ENCODE measurements at places on chromosomes 3 and 15.
A peak's percentile ranks its signal among the peaks of the same experiment; 100 is the strongest.

- DNase-seq, result no peak
Measured at GRCh38 chr15:70259028-70259424, 161.3 kb upstream of the TLE3 start.

- peak; percentile 69 for DNase-seq
Measured at GRCh38 chr3:101803173-101803782, 24.3 kb downstream of the NXPE3 start.

DNA sequence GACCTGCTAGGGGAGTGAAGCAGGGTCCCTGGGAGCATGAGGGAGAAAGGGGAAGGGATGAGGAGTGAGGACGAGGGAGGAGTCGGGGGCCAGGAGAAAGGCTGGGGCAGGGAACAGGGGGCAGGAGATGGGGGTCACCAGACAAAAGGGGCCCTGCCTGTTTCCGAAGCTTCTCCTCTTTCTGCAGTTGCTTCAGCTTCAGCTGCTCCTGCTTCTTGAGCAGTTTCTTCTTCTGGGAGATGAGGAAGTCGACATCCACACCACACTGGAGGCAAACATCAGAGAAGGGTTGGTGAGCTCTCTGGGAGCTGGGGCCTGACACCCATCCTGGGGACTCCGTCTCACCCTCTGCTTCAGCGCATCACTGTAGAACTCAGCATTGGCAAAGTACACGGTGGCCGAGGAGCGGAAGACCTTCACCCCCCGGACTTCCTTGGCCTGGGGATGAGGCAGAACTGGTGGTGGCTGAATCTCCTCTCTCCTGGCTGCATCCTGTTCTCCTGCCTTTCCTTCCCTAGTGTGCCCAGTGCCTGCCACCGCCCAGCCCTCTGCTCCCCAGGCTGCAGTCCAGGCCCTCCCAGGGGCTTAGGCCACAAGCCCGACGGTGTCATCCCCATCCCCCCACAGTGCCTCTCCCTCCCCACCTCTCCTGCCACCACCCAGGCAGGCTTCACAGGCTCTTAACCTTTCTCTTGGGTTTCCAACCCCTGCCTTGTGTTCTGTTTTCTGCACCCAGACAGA, 6.8 kb downstream of the SLC26A6 start:
- DNase-seq, result no peak

GRCh38 chr3:53180305-53181023, 19.5 kb downstream of the PRKCD start:
- DNase-seq, result no peak

DNA sequence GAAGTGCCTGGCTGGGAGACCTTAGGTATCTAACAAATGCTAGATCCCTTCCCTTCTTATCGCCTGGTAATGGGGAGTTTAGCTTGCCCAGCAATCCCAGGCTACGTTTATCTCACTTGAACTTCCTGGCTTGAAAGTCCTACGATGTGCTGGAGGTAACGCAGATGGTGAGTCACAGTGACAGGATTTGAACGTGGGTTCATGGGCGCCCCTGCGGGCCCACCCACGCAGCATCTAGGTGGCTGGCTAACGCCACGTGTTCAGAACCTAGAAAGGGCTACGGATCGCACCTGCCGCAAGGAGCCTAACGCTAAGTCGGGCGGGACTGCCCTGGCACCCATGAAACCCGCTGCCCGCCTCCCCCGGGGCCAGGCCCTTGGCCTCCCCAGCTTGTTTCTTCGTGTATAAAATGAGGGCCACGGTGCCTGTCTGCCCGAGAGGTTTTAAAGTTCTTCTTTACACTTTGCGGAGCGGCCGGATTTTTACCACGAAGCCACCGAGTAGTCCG, 600 bp upstream of the USP3 start:
- no peak for DNase-seq

All from HTR-8/SVneo (cell line).